RPMI7951 (cell line): ENCODE measurements at places on chromosomes 5 and 9. TPM values are rescaled to one million over a fixed set of nuclear protein-coding genes. Genes with fewer than 3 reads are reported as not detected.

Gene ENHO
- total RNA-seq, result 0.29 and 0.48 TPM in 2 replicates

Gene TNIP1
- total RNA-seq, result 96.2 and 106 TPM in 2 replicates

Gene GFI1B
- not detected in 2 replicates for total RNA-seq

Gene ACTBL2
- total RNA-seq, result 0.10 and 0.24 TPM in 2 replicates

Gene RECK
- 12.4 and 12.9 TPM in 2 replicates for total RNA-seq

Gene AFAP1L1
- total RNA-seq, result 14.3 and 14.8 TPM in 2 replicates

Gene BTNL8
- total RNA-seq, result 0.12 and 0.29 TPM in 2 replicates

Gene PCDHA1
- under 0.01 TPM in 1 of 2 replicates, not detected in the other for total RNA-seq

Gene SAPCD2
- total RNA-seq, result 15.3 and 21.8 TPM in 2 replicates

Gene ARL14EPL
- 0.20 TPM in 1 of 2 replicates, not detected in the other for total RNA-seq

Gene CFAP77
- 0.29 TPM in 1 of 2 replicates, not detected in the other for total RNA-seq

Gene PPWD1
- total RNA-seq, result 26.7 and 27.5 TPM in 2 replicates

Gene SHC3
- total RNA-seq, result 1.7 and 2.1 TPM in 2 replicates

Gene CLTA
- 275 and 288 TPM in 2 replicates for total RNA-seq

Gene PBX3
- total RNA-seq, result 22.0 and 25.4 TPM in 2 replicates

Gene SLC22A4
- 6.7 and 6.9 TPM in 2 replicates for total RNA-seq

Gene PCDHB3
- total RNA-seq, result 0.12 and 0.20 TPM in 2 replicates

Gene BTNL3
- total RNA-seq, result not detected in 2 replicates

Gene PCDHGA7
- 4.6 and 5.5 TPM in 2 replicates for total RNA-seq

Gene OR4F3
- total RNA-seq, result not detected in 2 replicates

Gene RANBP17
- total RNA-seq, result 3.6 and 9.5 TPM in 2 replicates

Gene GKAP1
- total RNA-seq, result 0.29 and 0.72 TPM in 2 replicates

Gene SEMA4D
- total RNA-seq, result 0.12 and 0.29 TPM in 2 replicates
